H7 (cell line): ENCODE measurements at places on chromosomes 12 and 14. TPM values are rescaled to one million over a fixed set of nuclear protein-coding genes. Genes with fewer than 3 reads are reported as not detected.

Gene TAS2R10
- 0.10 TPM in 1 of 2 replicates, not detected in the other for total RNA-seq

- no peak for DNase-seq
Observed at GRCh38 chr14:33932576-33933345, 18.1 kb downstream of the EGLN3 start.

- DNase-seq, result no peak
Observed at GRCh38 chr12:88960213-88960878, 380.1 kb upstream of the KITLG start.

Gene PZP
- not detected in 2 replicates for total RNA-seq
